IPS DF 19.7 (cell line): ENCODE measurements at places on chromosomes 12 and 14.

- no peak for DNase-seq
Measured at GRCh38 chr12:105233041-105233905, 2.7 kb downstream of the APPL2 start.

DNA sequence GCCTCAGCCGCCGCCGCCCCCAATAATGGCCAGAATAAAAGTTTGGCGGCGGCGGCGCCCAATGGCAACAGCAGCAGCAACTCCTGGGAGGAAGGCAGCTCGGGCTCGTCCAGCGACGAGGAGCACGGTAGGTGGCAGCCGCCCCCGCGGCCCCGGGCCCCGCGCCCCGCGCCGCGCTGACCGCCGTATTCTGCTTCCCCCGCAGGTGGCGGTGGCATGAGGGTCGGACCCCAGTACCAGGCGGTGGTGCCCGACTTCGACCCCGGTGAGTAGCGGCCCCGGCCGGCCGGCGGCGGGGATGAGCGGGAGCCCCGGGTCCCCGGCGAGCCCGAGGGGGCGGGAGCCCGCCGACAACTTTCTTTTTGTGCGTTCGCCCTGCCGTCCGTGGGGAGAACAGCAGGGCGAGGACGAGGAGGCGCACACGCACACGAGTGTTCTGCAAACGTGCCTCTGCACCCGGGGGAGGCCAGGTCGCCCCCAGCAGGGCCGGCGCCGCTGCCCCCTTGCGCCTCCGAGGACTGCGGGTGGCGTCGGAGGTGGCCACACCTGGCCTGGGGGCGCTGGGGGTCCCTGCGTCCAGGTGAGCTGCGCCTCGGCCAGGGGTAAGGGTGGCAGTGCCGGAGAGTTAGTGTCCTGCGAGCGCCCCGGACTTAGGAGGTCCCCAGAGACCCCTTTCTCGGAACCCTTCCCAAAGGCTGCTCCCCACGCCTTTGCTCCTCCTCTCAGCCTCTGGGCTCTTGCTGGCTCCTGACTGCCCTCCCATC lies 794 bp downstream of the RCOR1 start:
- no peak for DNase-seq

- no peak for DNase-seq
Measured at GRCh38 chr14:41606282-41606531, 469 bp upstream of the LRFN5 start.

DNA sequence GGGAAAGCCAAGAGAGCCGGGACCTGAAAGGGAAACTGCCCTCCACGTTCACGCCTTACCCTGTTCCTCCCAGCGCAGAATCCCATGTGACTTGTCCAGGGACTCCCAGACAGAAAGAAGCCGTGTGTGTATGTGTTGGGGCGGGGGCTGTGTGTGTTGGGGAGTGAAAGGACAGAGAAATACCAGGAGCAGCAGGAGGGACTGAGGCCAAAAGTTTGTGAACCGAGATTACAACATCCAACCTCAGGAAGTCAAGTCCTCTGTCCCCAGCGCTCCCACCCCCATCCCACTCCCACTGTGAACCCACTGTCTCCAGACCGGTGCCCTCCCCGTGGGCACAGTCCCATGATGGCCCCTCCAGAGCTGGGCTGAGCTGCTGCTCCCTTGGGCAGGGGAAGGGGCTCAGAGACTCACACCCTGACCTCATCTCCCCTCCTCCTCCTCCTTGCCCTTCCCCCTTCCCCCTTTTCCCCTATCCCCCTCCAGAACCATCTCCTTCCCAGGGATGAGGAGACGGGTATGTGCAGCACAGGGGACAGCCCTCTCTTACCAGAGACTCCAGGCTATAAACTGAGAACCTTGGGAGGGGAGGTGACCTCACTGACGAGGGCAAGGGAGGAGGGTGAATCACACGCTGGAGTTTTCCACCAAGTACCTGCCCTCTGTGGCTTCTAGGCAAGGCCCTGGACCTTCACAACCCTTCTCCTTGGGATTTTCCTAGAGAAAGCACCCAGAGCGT lies at the start of gene SLC6A12:
Gene SLC6A12, minus strand, starts transcription at position 155 of the 739 bp plus-strand sequence. CDS start 4,171 bp downstream, outside the sequence.
- no peak for DNase-seq
